IMR-90 (cell line): ENCODE measurements at places on chromosomes 4 and X. TPM values are rescaled to one million over a fixed set of nuclear protein-coding genes. Genes with fewer than 3 reads are reported as not detected.

- peak; percentile 30 for DNase-seq
Observed at GRCh38 chrX:45602151-45602550, 401.5 kb upstream of the DIPK2B start.

- peak; percentile 6 for DNase-seq
Observed at GRCh38 chrX:107628662-107629539, 591 bp downstream of the PRPS1 start.

TMEM35A gene
- polyA plus RNA-seq, result 13.7 and 14.2 TPM in 2 replicates

SLC10A7 gene
- 4.3 and 5.2 TPM in 2 replicates for polyA plus RNA-seq

KCTD8 gene
- 0.03 TPM in 2 replicates for polyA plus RNA-seq

DNA sequence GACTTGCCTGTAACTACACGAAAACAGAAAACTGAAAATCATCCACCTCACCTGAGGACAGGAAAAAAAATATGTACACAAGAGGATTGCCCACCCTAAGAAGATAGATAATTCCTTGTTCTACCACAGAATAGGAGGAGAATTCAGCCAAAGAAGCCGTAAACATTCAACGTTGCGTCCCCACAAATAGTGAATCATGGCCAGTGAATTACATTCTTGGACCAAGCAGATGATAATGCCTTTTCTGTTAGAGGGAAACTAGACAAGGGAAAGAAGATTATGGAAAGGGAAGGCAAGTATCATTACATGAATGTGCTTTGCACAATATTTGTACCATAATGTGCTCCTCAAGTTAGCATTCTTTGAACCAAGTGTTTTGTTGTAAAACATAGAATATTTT lies 95.5 kb upstream of the C1QTNF7 start:
- no peak for DNase-seq

DNA sequence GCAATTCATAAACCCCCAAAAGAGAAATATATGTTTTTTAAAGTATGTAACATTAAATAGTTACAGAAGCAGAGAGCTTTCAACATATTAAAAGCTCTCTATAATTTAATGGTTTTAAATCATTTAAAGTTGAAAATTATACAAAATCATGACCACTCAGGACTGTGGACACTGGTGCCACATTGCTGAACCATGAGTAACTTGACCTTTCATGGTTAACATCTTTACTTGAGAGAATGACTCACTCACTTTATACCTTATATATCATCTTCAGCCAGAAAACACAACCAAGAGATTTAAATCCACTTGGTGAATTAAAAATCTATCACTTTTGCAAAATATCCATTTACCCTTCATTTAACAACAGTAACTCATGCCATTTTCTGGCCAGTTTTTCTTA lies 584.3 kb upstream of the SMIM31 start:
- peak; percentile 8 for DNase-seq

GRCh38 chr4:8817096-8817812 lies 54.4 kb downstream of the HMX1 start:
- no peak for DNase-seq

STATH gene
- polyA plus RNA-seq, result not detected in 2 replicates

GRCh38 chr4:16524911-16525554 lies 298.8 kb upstream of the TAPT1 start:
- DNase-seq, result peak; percentile 90

DNA sequence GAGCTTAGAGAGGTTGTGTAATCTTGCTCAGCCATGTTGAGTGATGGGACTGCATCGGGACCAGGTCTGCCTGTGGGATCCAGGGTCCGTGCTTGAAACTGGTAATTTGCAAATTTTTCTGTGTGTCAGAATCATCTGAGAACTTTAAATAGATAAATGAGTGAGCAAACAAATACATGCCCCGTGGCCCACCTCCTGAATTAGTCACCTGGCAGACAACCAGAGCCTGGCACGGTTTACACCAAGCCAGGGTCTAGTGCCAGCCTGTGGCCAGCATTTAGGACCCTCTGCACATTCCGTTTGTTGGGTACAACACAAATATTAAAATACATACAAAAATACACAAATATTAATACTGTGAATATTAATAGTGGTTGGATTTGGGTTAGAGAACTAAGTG lies 90.6 kb upstream of the STOX2 start:
- DNase-seq, result no peak

- DNase-seq, result no peak
Observed at GRCh38 chrX:53288189-53288588, 6.8 kb upstream of the IQSEC2 start.

NAA11 gene
- not detected in 2 replicates for polyA plus RNA-seq

- DNase-seq, result no peak
Observed at GRCh38 chr4:85869181-85869580, 394.2 kb downstream of the ARHGAP24 start.

CC2D2A gene
- polyA plus RNA-seq, result 16.7 and 20.8 TPM in 2 replicates

PCDH19 gene
- polyA plus RNA-seq, result not detected in 2 replicates

IL2 gene
- not detected in 2 replicates for polyA plus RNA-seq

PPP2R2C gene
- polyA plus RNA-seq, result 0.03 TPM in 1 of 2 replicates, not detected in the other

BRCC3 gene
- 13.5 and 14.4 TPM in 2 replicates for polyA plus RNA-seq

GRCh38 chrX:5916945-5917344 lies 311.7 kb downstream of the NLGN4X start:
- no peak for DNase-seq

DNA sequence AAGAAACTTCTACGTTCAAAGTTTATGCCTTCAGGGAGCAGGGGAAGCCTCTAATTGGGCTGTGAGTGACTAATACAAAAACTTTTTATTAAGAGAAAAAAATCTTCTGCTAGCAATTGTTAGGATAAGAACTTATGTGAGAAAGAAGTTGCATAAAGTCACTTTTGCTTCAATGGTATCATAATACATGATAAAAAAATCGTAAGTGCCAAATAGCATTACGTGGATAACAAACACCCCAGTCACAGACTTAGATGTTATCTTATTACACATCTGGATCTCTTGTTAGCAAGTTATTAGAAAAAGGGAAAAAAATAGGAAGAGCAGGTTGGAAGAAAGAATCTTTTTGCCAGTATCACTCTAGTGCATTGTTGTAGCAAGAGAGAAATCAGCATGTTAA lies 4.2 kb upstream of the NDST4 start:
- DNase-seq, result no peak

GRCh38 chr4:105979506-105979905 lies 84.2 kb downstream of the NPNT start:
- DNase-seq, result no peak

GRCh38 chr4:122701965-122702364 lies 30.5 kb upstream of the BBS12 start:
- DNase-seq, result no peak

TSPAN7 gene
- not detected in 2 replicates for polyA plus RNA-seq
